Panc1 (cell line): ENCODE measurements at places on chromosomes 4 and X. TPM values are rescaled to one million over a fixed set of nuclear protein-coding genes. Genes with fewer than 3 reads are reported as not detected.

Gene RBM46
- total RNA-seq: not detected

GRCh38 chr4:97353876-97354275 lies 789.4 kb downstream of the STPG2 start:
- no peaks in the 10 kb centered on the region for H3K27me3 ChIP-seq
- no peak for DNase-seq
- no peak overlapping the region for H3K27ac ChIP-seq
- H3K4me3 ChIP-seq: no peak overlapping the region

- peaks cover 2% of the 10 kb centered on the region; the same call in 1 of the 2 replicates for H3K27me3 ChIP-seq
- H3K27ac ChIP-seq: no peak overlapping the region
- no peaks in the 10 kb centered on the region for H3K36me3 ChIP-seq
- no peak for DNase-seq
- no peak overlapping the region for H3K4me3 ChIP-seq
Measured at GRCh38 chr4:47930971-47931804, 16.8 kb upstream of the NFXL1 start.

DNA sequence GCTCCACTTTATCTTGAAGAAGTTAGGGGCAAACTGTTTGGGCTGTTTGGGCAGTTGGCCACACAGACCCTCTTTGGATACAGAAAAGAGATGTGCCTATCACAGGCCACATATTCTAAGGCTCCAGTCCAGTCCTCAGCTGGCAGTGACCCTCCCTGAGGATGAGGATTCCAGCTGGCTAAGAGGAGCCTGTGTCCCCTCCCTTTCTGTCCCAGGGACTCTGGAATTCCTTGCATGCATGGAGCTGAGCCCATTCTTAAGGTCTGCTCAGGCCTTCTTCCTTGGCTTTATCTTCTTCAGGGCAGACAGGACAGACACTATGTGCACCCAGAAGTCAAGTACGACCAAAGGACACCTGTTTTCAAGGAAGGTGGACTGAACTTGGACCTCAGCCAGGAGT lies 23.8 kb upstream of the GK2 start:
- H3K4me1 ChIP-seq: no peaks in the 10 kb centered on the region
- H3K36me3 ChIP-seq: no peaks in the 10 kb centered on the region
- H3K27ac ChIP-seq: no peak overlapping the region
- no peak for DNase-seq
- H3K27me3 ChIP-seq: no peaks in the 10 kb centered on the region

Gene IDUA
- 30.6 TPM for total RNA-seq

Gene THAP9
- 3.0 TPM for total RNA-seq

Gene VSIG1
- total RNA-seq: not detected
